ENCODE measurements at places on chromosomes 5 and 9. TPM values are rescaled to one million over a fixed set of nuclear protein-coding genes. Genes with fewer than 3 reads are reported as not detected.

The RIOK2 gene
- total RNA-seq = 45.9 TPM

The EGFLAM gene
- total RNA-seq = 0.75 TPM

The DROSHA gene
- 55.6 TPM for total RNA-seq

The NUP214 gene
- 23.0 TPM for total RNA-seq

The MARVELD2 gene
- total RNA-seq = 0.75 TPM

The DCAF12 gene
- 12.3 TPM for total RNA-seq

The FBLL1 gene
- 0.75 TPM for total RNA-seq

The CA9 gene
- 8.6 TPM for total RNA-seq

The ECPAS gene
- total RNA-seq = 125 TPM

The C5orf58 gene
- not detected for total RNA-seq

The KCNV2 gene
- not detected for total RNA-seq

The PTGR1 gene
- 77.0 TPM for total RNA-seq

The BTNL3 gene
- not detected for total RNA-seq

The KDM3B gene
- total RNA-seq = 44.4 TPM

The HMCN2 gene
- under 0.01 TPM for total RNA-seq

The TRIM32 gene
- 26.7 TPM for total RNA-seq

The C9orf153 gene
- 0.25 TPM for total RNA-seq

The SLC9A3 gene
- 1.2 TPM for total RNA-seq

The BHMT2 gene
- total RNA-seq = 4.5 TPM

The TMEM252 gene
- total RNA-seq = not detected

The RFESD gene
- 4.0 TPM for total RNA-seq

The F2RL1 gene
- total RNA-seq = 62.0 TPM

The CXCL14 gene
- 0.22 TPM for total RNA-seq

The IL17B gene
- 0.22 TPM for total RNA-seq

The TMC1 gene
- total RNA-seq = 2.1 TPM

The PCDHGA9 gene
- 4.2 TPM for total RNA-seq

The DUSP1 gene
- 162 TPM for total RNA-seq

The SLCO4C1 gene
- total RNA-seq = under 0.01 TPM

The CDKN2B-AS1 gene
- total RNA-seq = 4.1 TPM

The SLC31A2 gene
- 15.4 TPM for total RNA-seq

The RARS1 gene
- 243 TPM for total RNA-seq

The SMIM23 gene
- not detected for total RNA-seq

The FLT4 gene
- 0.11 TPM for total RNA-seq

The DBH gene
- not detected for total RNA-seq

The DNAH5 gene
- 0.11 TPM for total RNA-seq

The PTPRD gene
- total RNA-seq = 8.9 TPM

The IGIP gene
- total RNA-seq = 8.2 TPM

The ANKRD34B gene
- total RNA-seq = not detected
